T1000 (cell line): ENCODE measurements at places on chromosomes 7 and 10.

GRCh38 chr10:22619101-22619500 lies 95.3 kb downstream of the PIP4K2A start:
- DNase-seq: no peak

DNA sequence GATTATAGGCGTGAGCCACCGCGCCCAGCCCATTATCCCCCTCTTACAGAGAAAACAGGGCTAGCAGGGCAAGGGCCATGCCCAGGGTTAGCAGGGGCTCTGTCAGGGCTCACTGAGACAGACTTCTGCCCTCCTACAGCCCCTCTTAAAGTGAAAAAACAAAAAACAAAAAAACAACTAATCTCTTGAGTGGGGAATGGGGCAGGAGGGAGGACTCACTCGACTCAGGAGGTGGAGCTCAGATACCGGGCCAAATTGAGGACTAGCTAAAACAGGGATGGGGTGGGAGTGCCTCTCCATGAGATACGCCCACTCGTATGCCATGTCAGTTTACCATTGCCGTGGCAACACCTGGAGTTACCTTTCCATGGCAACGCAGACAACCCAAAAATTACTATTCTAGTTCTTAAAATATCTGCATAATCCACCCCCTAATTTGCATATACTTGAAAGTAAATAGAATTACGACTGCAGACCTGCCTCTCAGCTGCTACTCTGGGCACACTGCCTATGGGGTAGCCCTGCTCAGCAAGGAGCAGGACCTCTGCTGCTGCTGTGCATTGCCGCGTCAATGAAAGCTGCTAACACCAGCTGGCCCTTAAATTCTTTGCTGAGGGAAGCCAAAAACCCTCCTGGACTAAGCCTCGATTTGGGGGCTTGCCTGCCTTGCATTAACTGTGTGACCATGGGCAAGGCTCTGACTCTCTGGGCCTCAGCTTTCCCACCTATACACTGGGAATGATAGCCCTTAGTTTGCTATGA lies 13.4 kb downstream of the SSC4D start:
- no peak for DNase-seq

DNA sequence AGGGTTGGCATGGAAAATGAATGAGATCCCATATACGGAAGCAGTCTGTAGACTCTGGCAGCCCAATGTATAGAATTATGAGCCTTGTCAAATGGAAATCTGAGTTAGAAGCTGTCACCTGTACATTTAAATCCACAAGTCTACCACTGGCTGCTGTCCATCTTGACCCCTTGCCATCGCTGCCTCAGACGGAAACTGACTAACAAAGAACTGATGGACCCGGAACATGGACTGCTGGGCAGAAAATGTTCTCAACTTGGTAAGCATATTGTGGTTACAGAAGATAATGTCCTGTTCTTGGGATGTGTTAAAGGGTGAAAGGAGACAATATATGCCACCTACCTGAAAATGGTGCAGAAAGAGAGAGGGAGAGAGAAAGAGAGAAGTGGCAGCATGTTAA lies 37.5 kb downstream of the PARP12 start:
- DNase-seq: no peak

GRCh38 chr7:46545790-46546189 lies 624.7 kb upstream of the IGFBP3 start:
- no peak for DNase-seq
